ENCODE measurements at places on chromosomes 11 and 22. TPM values are rescaled to one million over a fixed set of nuclear protein-coding genes. Genes with fewer than 3 reads are reported as not detected.

Gene ARHGAP42
- 32.5 TPM for total RNA-seq

Gene ARHGAP8
- 50.5 TPM for total RNA-seq

Gene POLR2F
- 138 TPM for total RNA-seq

Gene FGF19
- total RNA-seq = 18.6 TPM

GRCh38 chr22:37174964-37175363 lies 13.1 kb downstream of the C1QTNF6 start:
- DNase-seq = peak; percentile 1

DNA sequence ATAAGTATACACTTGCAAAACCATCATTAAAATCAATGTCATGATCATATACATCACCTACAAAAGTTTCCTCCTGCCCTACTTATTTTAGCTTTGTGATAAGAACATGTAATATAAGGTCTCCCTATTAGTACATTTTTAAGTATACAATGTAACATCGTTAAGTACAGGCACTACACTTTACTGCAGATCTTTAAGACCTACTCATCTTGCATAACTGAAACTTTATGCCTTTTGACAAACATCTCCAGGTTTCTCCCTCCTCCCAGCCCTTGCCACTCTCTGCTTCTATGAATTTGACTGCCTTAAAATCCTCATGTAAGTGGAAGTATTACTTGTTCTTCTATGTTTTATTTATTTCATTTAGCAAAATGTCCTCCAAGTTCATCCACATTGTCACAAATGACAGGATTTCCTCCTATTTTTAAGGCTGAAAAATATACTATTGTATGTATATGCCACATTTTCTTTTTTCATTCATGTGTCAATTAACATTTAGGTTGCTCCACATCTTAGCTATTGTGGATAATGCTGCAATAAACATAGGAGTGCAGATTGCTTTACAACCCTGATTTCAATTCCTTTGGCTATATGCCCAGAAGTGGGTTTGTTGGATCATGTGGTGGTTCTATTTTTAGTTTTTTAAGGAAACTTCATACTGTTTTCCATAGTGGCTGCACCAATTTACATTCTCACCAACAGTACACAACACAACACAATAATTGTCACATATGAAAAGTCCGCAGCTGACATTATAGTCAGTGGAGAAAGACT lies 471.1 kb upstream of the ANO3 start:
- DNase-seq = no peak

GRCh38 chr11:40417627-40418026 lies 1041.8 kb downstream of the LRRC4C start:
- DNase-seq = no peak

DNA sequence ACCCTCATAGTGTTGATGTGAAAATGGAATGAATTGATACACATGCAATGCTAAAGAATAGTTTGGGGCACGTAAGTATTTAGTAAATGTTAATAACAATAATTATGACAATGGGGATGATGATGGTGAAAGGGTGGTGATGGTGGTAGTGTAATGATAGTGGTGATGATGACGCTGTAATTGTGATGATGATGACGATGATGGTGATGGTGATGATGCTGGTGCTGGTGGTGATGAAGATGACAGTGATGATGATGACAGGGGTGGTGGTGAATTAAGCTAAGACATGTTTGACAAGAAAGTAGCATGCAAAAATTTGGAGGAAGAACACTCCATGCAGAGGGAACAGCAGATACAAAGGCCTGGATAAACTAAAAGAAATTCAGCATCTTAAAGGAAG lies 364.4 kb upstream of the API5 start:
- no peak for DNase-seq

GRCh38 chr11:7418906-7419305 lies 66.4 kb upstream of the OLFML1 start:
- DNase-seq = no peak

Gene GGT1
- 38.8 TPM for total RNA-seq

Gene KCNJ5
- total RNA-seq = 0.23 TPM

GRCh38 chr11:84981301-84981700 lies 645.8 kb downstream of the DLG2 start:
- DNase-seq = no peak

GRCh38 chr22:24973872-24974271 lies 21.4 kb downstream of the KIAA1671 start:
- no peak for DNase-seq

GRCh38 chr11:2810411-2811205 lies 75.0 kb downstream of the CDKN1C start:
- no peak for DNase-seq

GRCh38 chr11:134038897-134039470 lies 29.9 kb upstream of the JAM3 start:
- DNase-seq = no peak

- DNase-seq = no peak
Observed at GRCh38 chr11:111448831-111449557, 63.2 kb downstream of the BTG4 start.

Gene FGF4
- 3.3 TPM for total RNA-seq

- DNase-seq = no peak
Observed at GRCh38 chr22:37412495-37413250, 14.6 kb downstream of the ELFN2 start.

Gene ELF5
- not detected for total RNA-seq

Gene PRAME
- total RNA-seq = 1.4 TPM

Gene BIRC3
- total RNA-seq = 0.50 TPM

DNA sequence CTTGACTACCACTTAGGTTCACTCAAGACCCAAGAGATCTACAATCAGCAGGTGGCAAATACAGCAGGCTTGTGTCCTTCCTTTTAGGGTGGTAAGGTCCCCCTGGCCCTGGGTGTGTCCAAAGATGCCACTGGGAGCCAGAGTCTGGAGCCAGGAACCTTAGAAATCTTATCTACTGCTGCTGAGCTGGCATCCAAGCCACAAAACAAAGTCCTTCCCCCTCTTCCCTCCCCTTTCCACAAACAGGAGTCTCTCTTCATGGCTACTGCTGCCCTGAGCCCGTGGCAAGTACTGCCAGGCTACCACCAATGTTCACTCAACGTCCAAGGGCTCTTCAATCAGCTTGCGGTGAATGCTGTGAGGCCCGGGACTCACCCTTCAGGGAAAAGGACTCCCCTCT lies 21.4 kb upstream of the AQP11 start:
- no peak for DNase-seq

- no peak for DNase-seq
Observed at GRCh38 chr11:29361369-29361768, 655.5 kb downstream of the KCNA4 start.

Gene TECTA
- 0.37 TPM for total RNA-seq

DNA sequence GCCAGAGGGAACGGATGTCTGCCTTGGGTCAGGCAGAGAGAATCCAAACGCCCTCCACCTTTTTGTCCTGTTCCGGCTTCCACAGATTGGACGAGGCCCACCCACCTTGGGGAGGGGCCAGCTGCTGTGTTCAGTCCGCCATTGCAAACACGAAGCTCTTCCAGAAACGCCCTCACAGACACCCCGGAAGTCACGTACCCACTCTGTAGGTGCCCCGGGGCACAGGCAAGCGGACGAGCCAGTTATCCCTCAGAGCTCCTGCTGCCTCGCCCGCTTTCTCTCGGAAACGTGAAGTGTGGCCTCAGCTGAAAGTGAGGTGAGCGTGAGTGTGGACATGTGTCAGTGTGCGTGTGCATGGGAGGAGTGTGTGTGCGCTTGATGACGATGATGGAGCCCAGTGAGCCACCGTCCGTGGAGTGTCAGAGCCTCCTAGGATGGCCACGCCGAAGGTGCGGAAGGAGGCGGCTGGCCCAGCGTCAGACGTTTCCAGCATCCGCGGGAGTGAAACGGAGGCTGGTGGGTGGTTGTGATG lies 869.2 kb downstream of the TBC1D22A start:
- no peak for DNase-seq

- no peak for DNase-seq
Observed at GRCh38 chr11:109349276-109350080, 72.5 kb upstream of the C11orf87 start.

DNA sequence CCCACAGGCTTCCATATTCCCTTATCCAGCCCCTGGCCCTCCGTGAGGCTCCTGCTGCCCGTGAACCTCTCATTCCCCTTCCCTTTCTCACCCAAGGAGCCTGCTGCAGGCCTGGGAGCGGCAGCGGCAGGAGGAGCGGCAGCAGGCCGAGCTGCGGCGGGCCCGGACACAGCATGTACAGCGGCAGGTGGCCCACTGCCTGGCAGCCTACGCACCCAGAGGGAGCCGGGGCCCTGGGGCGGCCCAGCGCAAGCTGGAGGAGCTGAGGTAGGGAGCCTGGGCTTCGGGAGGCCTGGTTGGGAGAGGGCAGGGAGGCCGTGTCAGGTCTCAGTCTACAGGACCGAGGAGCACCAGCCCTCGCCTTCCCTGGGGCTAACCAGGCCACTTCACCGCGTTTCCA lies 8.1 kb upstream of the SART1 start:
- DNase-seq = no peak

DNA sequence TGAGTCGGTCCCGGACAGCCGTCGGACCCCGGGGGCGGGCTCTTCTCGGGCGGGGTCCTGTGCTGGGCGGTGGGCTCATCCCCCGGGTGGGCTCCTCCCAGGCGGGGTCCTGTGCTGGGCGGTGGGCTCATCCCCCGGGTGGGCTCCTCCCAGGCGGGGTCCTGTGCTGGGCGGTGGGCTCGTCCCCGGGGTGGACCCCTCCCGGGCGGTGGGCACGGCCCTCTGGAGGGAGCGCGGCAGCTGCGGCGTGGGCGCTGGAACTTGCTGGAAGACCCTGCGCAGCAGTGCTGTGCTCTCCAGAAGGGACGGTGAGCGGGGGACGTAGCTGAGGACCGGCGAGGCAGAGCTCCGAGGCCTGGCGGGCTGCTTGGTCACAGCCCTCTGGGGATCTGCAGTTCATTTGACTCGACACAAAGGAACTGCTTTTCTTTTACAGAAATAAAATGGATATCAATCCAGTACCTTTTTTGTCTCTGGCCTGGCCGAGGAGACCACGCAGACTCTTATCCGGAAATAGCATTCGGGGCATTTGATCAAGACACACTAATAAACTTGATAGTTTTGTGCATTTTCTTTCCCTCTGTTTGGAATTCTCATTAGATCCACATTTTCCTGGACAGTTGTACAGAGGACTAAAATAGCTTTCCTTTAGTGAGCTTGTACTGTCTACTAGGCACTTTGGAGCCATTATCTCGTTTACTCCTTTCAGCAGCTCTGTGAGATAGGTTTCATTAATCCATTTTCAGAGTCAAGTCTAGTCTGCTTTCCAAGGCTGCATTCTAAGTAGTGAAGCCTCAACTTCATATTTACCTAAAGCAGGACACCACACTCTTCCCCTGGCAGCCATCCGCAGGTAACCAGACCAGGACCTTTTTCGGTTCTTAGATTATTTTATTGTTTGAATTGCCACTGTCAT lies 812 bp downstream of the JAM3 start:
- DNase-seq = peak; percentile 52

- DNase-seq = peak; percentile 47
Observed at GRCh38 chr22:28799606-28800307, 612 bp downstream of the XBP1 start.

Gene RAC2
- 4.9 TPM for total RNA-seq

DNA sequence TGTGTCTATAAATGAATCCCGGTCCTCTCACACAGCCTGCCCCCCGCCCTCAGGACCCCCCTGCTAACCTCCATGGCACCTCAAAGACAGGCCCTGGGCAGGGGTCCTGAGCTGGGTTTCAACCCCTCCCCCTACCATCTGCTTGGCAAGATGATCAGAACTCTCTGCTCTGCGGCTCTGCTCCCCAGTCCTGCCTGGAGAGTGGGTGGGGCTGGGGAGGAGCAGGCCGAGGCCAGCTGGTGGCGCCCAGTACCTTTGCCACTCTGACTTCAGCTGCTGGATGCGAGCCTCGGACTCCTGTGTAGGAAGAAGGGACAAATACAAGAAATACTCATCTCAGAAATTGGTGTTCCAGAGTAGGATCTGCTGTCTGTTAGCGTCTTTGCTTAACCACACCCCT lies 15.0 kb downstream of the SUN2 start:
- no peak for DNase-seq

Gene ANO5
- total RNA-seq = 6.7 TPM

DNA sequence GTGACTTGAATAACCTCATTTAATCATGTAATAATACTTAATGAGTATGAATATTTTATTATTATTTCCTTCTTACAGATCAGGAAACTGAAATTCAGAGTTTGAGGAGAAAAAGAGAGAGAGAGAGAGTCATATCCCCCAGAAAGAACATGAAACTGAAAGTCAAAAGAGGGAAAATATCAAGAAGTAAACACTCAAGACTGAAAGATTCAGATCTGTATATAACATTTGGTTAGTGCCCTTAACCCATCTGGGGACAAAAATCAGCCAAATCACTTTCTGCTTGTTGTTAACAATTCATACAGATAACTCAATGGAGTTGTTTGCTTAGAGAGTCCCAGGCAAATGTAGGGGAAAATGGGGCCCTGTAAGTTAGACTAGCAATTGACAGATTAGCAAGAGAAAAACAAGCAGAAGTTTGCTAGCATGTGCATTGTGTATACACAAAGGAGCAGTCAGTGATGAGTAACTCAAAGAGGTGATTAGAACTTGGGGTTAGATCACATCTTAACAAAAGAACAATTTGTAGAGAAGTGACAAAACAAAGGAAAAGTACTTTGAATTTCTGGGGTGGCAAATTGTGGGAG lies 25.9 kb upstream of the MMP13 start:
- no peak for DNase-seq

Gene OR5B21
- not detected for total RNA-seq

Gene CRYBB2
- not detected for total RNA-seq

GRCh38 chr22:41762980-41763779 lies 37.3 kb upstream of the CCDC134 start:
- peak; percentile 91 for DNase-seq

Gene APOA1
- total RNA-seq = 4.4 TPM

Gene CRYBA4
- 1.1 TPM for total RNA-seq

- no peak for DNase-seq
Observed at GRCh38 chr11:131756479-131757110, 386.2 kb downstream of the NTM start.

- DNase-seq = no peak
Observed at GRCh38 chr11:102709201-102709945, 3.8 kb upstream of the MMP27 start.

Gene SLN
- total RNA-seq = not detected

DNA sequence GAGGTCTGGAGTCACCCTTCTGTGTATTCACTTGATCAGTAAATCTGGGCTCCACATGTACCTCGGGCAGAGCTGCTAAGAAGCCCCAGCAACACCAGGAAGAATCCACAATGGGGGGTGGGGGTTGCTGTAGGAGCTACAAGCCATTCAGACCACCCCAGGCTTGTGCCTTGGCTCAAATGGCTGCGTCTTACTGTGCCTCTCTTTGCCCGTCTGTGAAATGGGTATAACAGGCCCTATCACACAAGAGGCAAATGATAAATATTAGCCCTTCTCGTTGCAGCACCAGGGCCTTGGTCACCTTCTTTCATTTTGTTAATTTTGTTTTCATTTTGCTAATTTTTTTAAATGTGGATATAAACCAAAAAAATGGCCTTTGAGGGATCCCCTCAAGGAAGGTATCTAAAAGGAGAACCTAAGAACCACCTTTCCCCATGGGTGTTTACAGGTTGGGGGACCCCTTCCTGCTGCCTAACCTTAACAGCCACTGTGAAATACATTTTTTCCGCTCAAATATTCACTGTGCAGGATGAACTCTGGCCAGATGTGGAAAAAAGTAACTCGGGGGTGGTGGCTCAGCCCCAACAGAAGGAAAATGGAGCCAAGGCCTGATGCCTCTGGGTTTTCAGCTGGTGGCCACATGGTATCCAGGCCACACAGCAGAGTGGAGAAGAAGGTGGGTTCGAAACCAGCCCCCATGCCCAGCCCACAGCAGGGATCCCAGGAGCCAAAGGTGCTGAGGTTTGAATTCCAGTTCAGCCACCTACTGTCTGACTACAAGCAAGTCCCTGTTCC lies 284.0 kb downstream of the MN1 start:
- no peak for DNase-seq

- no peak for DNase-seq
Observed at GRCh38 chr11:88303037-88303436, 34.5 kb downstream of the CTSC start.

Gene KRTAP5-2
- not detected for total RNA-seq

Data from WTC11 (cell line).